ENCODE measurements at places on chromosomes 11 and 22.

DNA sequence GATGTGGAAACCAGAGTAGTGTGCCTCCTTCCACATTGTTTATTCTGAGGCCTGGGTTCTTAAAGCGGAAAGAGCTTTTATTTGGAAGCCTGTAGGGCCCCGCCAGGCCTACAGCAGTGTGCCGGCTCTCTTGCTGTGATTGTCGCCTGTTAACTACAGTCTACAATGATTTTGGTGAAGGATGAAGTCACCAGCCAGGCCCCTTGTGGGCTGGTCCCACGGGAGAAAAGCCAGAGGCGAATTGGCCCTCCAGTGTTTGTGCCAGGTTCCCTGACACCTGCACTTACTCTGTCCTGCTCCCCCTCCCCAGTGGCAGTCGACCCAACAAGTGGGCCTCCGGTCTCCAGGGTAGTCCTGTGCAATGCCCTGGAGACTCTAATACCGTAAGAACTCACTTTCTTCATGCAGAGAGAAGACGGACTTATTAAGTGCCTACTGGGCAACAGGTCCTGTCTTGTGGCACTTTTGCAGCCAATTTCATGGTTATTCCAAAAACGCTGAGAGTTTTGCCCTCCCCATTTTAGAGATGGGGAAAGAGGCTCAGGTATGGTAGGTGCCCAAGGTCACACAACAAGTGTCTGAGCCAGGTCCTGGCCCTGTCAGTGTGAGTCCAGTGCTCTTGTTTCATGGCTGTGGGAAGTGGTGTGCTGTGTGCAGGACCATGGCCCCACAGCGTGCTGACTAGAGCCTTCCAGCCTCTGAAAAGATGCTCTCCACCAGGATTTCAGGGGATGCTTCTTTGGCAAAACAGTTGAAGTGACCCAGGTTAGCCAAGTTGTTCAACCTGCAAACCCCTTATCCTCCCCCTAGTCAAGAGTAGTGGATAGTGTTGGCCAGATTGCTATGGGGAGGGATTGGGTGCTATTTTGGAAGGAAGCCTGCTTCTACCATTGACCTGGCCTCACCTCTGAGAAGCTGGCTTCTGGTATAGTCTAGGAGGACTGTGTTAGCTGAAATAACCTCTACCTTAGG lies 1.4 kb downstream of the MICAL2 start:
- DNase-seq = no peak

DNA sequence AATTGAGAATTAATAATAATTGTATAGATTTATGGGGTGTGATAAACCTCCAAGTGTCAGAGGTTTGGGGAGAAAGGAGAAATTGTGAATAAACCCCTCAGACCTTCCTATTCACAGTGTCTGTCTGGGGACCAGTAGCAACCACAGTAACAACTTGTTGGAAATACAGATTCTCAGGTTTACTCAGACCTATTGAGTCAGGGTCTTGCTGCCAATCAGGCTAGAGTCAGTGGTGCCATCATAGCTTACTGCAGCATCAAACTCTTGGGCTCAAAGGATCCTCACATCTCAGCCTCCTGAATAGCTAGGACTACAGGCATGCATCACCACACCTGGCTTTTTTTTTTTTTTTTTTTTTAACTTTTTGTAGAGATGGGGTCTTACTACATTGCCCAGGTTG lies 17.3 kb downstream of the SLC3A2 start:
- no peak for DNase-seq

GRCh38 chr11:450809-451451 lies 851 bp downstream of the PTDSS2 start:
- peak; percentile 81 for DNase-seq

GRCh38 chr11:12130180-12130980 lies 20.0 kb downstream of the MICAL2 start:
- no peak for DNase-seq

GRCh38 chr22:44730490-44731356 lies 21.7 kb upstream of the ARHGAP8 start:
- DNase-seq = no peak

DNA sequence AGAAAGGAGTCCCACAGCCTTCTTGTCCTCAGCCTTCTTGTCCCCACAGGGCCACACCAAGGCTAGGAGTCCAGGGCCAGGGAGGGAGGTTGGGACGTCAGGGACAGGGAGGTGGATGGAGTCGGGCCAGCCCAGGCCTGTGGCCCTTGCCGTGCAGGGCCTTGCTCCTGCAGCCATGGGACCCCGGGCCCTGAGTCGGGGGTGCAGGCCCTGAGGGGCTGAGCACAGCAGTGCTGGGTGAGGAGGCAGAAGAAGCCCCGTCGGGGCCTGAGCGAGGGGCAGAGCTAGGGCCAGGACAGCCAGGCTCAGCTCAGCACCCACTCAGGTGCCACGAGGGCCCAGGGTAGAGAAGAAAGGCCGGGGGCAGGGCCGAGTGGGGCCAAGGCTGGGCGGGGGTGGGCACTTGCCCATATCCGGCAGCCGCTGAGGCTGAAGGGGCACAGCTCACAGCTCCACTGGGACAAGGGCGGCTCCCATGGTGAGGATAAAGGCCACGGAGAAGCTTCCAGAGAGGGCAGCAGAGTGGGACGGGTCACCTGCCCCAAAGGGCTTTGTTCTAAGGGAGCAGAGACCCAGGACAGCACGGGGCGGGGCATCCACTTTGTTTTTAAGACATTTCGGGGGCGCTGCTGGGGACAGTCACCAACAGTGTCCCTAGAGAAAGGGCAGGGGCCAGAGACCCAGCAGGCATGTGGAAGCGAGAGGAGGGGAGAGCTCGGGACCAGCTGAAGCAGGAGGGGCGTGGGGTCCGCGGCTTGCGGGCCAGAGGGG lies 3.6 kb downstream of the MLC1 start:
- peak; percentile 7 for DNase-seq

- no peak for DNase-seq
These were observed 90.0 kb downstream of the INSC start for GRCh38 chr11:15204711-15205110.

DNA sequence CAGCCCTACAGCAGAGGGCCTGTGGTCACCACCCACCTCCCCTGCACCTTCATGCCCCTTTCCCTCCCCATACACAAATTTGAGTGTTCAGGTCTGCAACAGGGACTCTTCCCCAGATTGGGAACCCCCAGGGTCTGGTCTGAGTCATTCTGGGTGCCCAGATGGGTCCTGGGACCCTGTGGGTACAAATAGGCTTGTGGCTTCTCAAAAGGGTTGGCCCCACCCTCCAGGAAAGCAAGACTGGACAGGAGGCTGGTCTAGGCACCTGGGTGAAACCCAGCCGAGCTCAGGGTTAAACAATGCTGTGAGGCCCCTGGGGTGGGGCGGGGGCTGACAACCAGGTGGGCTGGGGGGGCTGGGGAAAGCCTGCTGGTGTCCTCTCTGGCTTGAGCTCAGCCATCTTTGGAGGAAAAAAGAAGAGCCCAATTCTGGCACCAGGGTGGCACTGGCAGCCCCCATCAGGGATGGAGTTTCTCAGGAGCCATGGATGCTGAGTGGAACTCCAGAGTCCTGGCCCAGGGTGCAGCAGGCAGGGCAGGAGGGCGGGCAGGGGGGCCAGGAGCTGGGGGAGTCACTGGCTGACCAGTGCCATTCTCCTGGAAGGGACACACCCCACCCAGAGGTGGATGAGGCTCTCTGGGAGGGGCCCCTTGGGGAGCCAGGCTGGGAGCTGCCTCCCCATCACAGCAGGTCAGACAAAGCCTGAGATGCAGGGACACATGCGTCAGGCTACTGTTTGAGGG lies 1.1 kb downstream of the SEPTIN5 start:
- no peak for DNase-seq

- DNase-seq = no peak
These were observed 12.2 kb upstream of the RBM4B start for GRCh38 chr11:66689661-66690590.

DNA sequence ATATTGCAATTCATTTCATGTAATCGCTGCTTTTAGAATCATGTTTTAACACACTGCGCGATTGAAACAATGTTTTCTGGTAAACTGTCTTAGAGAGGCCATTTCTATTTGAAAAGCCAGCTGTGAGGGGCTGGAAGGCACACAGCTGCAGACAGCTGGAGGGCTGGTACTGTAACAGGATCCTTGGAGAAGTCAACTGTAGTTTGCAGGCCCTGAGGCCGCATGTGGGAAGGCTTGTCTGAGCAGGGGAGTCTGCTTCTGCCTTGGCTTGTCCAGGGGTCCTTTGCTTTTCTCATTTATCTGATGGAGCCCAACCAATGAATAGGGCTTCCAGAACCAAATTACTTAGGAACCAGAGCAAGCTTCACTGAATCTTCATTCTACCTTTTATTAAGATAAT lies 313.5 kb downstream of the BLID start:
- DNase-seq = no peak

GRCh38 chr11:70727899-70728620 lies 329.7 kb downstream of the CTTN start:
- no peak for DNase-seq

- DNase-seq = no peak
These were observed 359.0 kb downstream of the JRKL start for GRCh38 chr11:96748639-96749370.

DNA sequence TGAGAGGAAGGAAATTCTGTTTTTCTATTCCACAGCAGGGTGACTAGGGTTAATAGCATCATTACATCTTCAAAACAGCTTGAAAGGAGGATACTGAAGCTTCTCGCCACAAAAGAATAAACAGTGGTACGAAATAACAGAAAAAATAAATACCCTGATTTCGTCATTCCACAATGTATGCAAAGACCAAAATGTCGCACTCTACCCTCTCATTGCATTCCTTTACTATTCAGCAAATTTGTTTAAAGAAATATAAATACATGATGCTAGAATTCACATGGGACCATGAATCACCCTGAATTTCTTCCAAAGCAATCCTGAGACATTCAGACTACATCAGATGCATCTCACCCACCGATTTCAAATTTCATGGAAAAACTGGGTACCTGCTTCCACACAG lies 112.3 kb upstream of the TOP3B start:
- DNase-seq = no peak

DNA sequence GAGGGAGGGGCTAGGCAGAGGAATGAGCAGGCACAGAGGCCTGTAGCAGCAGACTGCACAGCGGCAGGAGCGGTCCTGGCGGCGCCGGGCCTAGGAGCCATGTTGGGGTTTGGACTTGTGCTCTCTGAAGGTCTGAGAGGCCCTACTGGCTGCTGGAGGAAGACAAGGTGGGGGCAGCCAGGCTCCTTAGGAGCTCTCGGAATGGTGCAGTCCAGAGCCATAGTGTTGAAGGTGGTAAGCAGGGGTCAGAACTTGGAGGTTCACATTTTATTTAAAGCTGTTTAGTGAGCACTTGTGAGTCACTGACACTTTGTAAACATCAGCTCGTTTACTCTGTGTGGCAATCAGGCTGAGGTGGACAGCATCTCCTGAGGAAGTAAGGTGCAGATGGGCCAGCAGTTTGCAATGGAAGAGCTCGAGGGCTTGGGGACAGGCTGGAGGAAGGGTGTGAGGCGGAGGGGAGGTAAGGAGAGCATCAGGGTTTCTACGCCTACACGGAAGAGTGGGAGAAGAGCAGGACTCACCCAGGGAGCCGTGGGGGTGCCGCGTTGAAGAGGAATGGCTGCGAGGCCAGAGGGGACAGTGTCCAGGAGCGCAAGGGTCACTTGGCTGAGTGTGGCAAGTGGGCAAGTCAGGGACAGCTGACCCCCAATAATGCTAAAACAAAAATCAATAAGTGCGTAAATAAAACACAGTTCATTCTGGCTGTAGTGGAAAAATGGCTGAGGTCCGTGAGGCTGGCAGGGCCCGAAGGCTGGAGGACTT lies 10.0 kb upstream of the TMEM191C start:
- DNase-seq = peak; percentile 48

- peak; percentile 30 for DNase-seq
These were observed 38.3 kb upstream of the HMGXB4 start for GRCh38 chr22:35219012-35219411.

GRCh38 chr22:19632668-19633148 lies 81.6 kb upstream of the SEPTIN5 start:
- DNase-seq = no peak

GRCh38 chr11:134905928-134906327 lies 493.9 kb upstream of the B3GAT1 start:
- no peak for DNase-seq

DNA sequence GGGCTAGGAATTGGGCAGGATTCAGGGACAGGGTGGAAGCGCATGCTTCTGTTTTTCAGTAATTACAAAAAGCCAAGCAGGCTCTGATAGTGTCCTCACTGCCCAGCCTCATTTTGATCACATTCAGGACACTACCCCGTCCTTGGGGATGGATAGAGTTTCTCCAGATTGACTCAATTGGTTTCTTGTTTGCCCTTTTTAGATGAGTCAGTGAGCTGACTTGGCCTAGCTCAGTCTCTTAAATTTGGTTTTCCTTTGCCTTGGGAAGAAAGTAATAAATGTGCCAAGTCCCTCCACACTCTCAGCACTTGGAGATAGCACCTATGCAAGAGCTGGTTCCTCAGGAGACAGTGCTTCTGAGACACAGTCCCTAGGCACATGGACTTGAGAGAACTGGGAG lies 25.5 kb downstream of the DKK3 start:
- no peak for DNase-seq

DNA sequence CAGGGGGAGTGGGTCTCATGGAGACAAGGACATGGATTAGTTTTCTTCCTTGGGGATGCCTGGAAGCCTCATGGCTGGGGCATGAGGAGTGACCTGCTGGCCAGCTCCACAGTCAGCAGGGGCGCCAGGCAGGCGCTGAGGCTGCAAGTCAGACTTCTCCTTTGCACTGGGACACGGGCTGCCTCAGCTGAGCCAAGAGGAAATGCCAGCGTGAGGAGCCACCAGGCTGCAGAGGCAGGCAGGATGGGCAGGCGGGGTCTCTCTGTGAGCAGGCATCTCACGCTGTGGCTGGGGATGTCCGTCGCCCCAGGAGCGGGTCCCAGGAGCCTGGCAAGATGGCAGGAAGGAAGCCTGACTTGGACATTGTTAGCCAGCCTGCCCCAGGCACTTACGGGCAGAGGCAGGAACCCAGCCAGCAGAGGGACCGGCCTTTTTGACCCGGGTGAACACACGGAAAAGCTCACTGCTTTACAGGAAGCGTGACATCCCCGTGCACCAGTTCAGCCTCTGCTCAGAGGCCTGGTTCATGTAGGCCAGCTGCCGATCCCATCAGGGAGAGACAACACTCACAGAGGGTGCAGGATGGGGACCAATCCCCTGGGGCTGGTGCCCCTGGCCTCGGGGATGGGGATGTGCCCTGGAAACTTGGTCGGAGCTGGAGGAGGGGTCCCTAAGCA lies 10.2 kb downstream of the GNB1L start:
- DNase-seq = peak; percentile 41

GRCh38 chr11:84419616-84420015 lies 1133.4 kb upstream of the CCDC90B start:
- DNase-seq = no peak

GRCh38 chr22:23213581-23214334 lies 33.4 kb downstream of the BCR start:
- no peak for DNase-seq

GRCh38 chr22:26786398-26786797 lies 129.0 kb downstream of the MIAT start:
- DNase-seq = no peak
